ENCODE measurements at places on chromosomes 1 and 21.

DNA sequence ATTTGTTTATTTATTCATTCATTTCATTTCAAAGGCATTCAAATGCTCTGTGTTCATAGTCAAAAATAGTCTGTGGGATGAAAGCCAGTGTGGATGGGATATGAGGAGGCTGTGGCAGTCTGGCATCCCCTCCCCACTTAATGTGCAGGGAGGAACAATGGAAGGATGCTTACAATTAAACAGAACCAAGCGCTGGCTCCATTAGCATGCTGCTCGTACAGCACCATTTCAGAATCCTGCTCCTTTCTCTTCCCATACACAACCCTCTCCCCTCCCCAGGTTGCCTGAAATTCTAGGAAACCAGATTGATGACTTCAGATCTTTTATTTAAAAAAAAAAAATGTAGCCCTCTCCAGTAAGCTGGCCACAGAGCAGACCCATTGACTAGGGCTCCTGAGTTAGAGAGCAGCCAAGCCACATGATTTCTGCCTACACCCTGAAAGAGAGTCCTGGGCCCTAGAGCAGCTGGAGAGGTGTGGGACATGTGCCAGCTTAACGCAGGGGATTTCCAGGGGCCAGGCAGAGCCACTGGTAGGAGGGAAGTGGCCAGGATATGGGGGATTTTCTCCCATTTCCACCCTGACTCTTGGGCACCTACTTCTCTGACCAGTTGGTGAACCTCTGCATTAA lies 205.2 kb downstream of the ASTN1 start:
- DNase-seq = no peak

DNA sequence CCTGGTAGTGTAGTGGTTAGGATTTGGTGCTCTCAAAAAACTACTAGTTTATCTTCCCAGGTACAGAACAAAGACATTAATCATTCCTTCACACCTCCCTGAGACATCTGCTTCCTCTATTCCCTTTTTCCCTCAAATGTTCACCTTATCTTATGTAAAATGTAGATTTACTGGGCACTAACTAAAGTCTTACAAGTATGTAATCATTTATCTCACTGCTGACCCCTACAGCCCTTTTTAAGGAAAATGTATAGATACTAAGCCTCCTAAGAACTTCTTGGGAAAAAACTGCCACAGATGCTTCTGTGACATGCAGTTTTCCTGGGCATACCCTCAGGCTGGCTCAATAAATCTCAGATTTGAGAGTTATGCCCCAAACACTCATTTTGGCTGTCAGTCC lies 50.8 kb upstream of the NEK7 start:
- no peak for DNase-seq

DNA sequence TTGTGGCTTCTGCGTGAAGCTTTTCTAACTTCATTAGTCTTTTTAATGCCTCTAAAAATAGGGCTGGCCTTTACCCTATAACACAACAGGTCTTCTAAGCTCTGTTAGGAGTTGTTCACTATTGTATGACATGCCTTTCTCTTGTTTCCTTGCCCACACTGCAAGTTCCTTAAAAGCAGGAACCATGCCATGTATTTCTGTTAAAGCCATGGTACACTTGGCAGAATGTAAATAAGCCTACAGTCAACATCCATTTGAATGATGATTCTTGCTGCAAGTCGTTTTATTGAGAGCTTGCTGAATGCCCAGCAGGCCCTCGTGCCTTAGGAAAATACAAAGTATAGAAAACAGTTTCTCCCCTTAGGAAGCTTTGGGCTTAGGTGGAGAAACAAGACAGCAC lies 214.6 kb downstream of the DUSP10 start:
- DNase-seq = no peak

GRCh38 chr1:67803380-67804279 lies 29.6 kb downstream of the GNG12 start:
- no peak for DNase-seq

- no peak for DNase-seq
Observed at GRCh38 chr1:65572701-65573421, 152.4 kb downstream of the LEPR start.

DNA sequence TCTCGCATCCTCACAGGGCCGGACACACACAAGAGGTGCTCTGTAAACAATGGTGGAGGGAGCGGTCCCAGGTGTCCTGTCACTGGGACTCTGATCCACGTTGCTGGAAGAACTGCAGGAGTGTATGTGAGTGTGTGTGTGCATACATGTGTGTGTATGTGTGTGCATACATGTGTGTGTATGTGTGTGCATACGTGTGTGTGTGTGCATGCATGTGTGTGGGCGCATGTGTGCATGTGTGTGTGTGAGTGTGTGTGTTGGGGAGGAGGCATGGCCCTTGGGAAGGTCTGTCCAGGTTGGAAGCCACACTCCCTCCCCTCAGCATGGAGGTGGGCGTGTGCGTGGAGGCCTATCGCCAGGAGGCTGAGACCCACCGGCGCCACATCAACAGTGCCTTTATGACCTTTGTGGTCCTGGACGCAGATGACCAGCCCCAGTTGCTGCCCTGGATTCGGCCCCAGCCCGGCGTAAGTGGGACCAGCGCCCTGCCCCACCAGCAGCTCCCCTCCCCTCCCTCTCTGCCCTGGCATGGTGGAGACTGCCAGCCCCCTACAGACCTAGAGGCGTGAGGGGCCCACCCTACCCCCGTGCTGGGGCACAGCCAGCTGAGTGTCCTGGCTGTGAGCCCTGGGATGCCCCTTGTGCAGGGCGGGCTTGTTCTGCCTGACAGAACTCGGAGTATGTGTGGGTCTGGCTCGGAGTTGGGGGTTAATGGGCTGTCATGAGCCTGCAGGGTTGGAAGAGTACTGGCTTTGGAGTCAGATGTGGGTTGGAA lies 22.2 kb downstream of the FAM151A start:
- DNase-seq = no peak

DNA sequence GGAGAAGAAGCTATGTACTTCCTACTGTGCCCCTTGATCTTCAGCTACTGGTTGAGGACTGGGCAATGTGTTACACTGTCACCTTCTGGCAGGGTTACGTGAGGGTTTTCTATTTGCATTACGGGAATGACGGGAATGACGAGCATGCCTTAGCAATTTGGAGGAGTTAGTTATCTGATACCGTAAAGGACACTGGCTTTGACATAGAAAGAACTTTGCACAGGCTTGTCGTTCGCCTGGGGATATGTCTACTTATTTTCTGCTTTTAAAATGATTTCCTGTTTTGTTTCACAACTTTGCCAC lies 19.8 kb upstream of the ACBD6 start:
- DNase-seq = no peak

- DNase-seq = no peak
Observed at GRCh38 chr1:180392020-180392419, 110.4 kb downstream of the ACBD6 start.

DNA sequence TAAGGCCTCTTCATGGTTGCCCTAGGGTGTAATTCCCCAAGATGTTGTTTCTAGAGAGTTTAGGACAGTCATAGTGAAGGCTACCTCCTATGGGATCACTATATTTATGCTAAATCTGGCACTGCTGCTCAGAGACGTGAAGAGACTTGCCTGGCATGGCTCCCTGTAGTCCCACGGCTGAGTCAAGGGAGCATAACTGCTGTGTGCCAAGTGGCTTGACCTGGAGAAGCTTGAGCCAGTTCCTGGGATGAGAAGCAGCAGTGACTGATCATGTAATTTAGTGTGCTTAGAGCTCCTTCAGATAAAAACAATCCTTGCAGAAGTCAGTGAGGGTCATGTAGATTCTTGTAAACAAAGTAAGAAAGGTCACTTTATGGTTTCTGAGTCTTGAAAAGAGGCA lies 68.9 kb upstream of the TSPAN2 start:
- DNase-seq = no peak

DNA sequence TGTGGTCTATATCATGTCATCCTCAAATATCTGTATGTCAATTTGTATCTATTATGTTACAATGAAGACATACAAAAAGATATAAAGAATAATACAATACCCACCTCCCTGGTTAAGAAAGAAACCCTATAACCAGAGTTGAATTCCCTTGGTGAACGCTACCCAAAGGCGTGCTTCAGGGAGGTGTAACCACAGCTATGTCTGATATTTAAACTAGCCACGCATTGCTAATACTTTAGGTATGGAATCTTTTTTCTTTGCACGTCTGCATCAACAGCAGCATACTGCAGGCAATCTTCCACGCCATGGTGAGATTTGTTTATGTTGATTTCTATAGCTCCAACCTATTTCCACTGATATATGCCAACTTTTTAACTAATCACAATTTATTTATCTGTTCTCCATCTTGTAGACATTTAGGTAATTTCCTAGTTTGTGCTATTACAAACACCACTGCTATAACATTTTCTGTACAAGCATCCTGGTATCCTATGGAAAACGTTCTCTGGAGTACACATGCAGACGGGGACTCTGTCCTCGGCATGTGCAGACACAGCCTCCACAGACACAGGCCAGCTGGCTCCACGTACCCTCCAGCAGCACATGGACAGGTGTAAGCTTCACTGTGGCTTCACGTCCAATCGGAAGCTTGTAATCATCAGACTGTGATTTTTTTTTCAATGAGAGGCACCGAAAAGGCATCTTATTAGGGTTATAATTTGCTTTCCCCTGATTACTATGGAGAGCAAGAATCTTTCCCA lies 58.5 kb downstream of the HSF2BP start:
- no peak for DNase-seq
